T-helper 17 cell (primary cell): ENCODE measurements at places on chromosomes 3 and 15. TPM values are rescaled to one million over a fixed set of nuclear protein-coding genes. Genes with fewer than 3 reads are reported as not detected.

DNA sequence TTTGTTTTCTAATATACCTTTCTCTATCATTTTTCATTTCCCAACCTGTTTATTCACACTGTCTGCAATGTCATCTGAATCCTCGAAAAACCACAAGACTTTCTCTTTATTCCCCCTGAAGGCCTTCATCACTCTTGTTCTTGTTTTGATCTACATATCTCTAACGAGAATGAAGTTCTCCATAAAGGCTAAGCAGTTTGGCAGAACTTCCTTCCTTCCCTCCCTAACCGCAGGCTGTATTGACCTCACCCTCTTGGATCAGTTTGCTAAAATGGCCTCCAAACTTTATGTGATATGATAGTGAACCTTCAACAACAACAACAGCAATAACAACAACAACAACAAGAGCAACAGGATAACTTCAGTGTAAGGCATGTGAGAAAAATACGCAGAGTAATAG, 392.8 kb downstream of the TIGIT start:
- no peak for DNase-seq

DNA sequence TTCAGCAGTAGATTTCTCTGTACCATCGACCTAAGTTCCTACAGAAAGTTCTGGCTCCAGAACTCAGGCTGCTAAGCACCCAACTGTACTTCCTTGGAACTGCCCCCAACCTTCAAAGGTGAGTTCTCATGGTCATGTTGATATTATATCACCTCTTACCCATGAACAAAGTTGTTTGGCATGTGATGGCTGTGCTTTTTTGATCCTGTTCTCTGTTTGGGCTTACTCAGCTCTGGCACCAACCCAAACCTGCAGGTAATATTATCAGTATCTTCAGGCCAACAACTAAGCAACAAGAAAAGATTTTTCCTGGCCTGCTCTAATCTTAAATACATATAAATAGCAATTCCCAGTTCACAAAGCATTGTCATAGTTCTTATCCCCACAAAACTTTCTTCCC, 318.7 kb upstream of the LMCD1 start:
- no peak for DNase-seq

LINGO1 gene
- total RNA-seq: not detected

- DNase-seq: no peak
Observed at GRCh38 chr3:8983591-8983990, 20.3 kb upstream of the RAD18 start.

- no peak for DNase-seq
Observed at GRCh38 chr15:29889542-29890329, 67.5 kb upstream of the TJP1 start.

ISG20 gene
- total RNA-seq: 141 TPM

DNA sequence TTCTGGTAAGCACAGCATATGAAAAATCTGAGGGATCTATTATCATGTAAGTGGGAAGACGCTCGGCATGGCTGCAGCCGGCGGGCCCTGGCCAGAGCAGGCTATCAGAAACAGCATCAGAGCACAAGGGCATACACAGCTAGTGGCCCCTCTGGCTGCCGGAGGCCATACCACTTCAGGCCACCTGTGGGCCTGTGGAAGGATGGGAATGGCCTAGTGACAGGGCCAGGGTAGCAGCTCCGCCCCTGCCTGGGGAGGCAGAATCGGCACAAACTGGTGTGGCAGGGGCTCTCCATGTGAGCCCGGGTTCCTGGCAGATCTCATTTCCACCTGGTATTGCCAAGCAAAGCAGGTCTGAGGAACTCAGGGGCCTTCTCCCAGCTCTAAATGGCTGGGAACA, 46.4 kb downstream of the SH3BP5 start:
- DNase-seq: no peak

- no peak for DNase-seq
Observed at GRCh38 chr15:63072023-63072650, 29.6 kb downstream of the TPM1 start.

MRPL47 gene
- 25.6 TPM for total RNA-seq

DNA sequence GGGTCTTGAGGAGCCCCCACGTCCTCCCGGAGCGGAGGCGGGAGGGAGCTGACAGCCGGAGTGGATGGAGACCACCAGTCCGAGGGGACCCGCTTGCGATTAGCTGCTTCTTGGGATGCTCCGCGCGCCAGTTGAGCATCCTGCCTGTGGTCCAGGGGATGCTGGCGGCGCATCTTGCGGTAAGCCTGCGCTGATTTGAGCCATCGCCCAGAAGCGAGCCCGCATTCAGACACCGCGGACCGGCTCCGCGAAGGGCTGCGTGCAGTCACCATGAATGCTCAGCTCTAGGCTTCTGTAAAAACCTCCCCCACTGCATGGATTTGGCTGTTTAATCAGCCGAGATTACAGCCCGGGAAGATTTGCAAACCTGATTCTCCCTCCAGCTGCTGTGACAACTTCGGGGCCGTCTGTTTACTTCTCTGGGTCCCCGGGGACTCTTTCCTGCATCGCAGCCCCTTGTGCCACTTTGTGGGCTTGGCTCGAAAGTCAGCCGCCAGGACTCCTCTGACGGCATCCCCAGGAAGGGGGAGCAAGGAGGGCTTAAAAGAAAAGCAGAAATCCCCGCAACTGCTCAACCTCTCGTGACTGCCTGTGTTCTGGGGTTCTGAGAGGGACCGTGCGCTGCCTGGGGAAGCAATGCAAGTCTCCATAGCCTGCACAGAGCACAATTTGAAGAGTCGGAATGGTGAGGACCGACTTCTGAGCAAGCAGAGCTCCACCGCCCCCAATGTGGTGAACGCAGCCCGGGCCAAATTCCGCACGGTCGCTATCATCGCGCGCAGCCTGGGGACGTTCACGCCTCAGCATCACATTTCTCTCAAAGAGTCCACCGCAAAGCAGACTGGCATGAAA, 171.1 kb downstream of the KCNAB1 start:
- DNase-seq: no peak

GRCh38 chr15:73650416-73651126, 17.4 kb upstream of the NPTN start:
- no peak for DNase-seq

SLC12A1 gene
- not detected for total RNA-seq

DNA sequence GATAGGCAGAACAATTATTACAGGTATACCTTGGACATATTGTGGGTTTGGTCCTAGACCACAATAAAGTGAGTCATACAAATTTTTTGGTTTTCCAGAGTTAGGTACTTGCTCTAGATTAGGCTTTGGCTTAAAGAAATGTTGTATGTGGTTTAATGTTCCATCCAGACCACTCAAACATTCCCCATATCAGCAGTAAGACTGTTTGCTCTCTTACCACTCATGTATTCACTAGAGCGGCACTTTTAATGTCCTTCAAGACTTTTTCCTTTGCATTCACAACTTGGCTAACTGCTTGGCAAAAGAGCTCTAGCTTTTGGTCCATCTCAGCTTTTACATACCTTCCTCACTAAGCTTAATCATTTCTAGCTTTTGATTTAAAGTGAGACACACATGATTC, 250.5 kb upstream of the SETMAR start:
- DNase-seq: no peak

C3orf70 gene
- total RNA-seq: 0.08 TPM

RPL39L gene
- 5.8 TPM for total RNA-seq

DNA sequence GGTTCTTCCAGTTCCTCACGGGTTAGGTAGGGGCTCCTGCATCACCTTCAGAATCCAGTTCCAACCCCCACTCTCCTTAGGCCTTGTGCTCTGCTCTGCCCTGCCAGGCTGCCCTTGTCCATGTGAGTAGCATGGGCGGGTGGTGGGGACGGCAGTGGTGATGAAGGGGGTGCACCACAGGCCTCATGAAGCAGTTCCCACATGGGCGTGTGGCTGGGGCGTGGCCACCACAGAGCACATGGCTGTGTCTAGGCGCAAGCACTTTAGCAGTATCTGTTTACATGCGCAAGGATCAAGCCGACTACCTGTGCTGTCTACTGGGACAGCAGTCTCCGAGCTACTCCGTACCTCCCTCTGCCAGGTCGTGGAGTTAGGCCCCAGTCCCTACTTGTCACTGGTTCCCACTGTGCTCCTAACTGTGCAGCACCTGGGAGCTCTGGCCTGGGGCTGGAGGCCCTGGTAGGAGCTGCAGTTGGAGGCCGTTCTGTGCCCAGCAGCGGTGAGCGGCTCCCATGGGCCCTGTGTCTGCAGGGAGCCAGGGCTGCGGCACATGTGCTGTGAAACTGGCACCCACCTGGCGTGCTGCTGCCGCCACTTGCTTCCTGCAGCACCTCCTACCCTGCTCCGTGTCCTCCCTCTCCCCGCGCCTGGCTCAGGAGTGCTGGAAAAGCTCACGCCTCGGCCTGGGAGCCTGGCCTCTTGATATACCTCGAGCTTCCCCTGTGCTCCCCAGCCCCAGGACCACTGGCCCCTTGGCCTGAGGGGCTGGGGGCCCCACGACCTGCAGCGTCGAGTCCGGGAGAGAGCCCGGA, 53.5 kb downstream of the PLXNA1 start:
- DNase-seq: no peak

GRCh38 chr3:178947738-178948137, 123.9 kb downstream of the ZMAT3 start:
- DNase-seq: no peak

GRCh38 chr3:38585791-38586420, 63.6 kb downstream of the SCN5A start:
- DNase-seq: no peak

- DNase-seq: no peak
Observed at GRCh38 chr3:37680401-37680800, 181.3 kb upstream of the CTDSPL start.

GRCh38 chr3:43211681-43212080, 74.7 kb upstream of the SNRK start:
- DNase-seq: no peak

- no peak for DNase-seq
Observed at GRCh38 chr15:51318382-51319150, 19.8 kb downstream of the CYP19A1 start.

ANKRD63 gene
- not detected for total RNA-seq

CCR3 gene
- 0.23 TPM for total RNA-seq

DNA sequence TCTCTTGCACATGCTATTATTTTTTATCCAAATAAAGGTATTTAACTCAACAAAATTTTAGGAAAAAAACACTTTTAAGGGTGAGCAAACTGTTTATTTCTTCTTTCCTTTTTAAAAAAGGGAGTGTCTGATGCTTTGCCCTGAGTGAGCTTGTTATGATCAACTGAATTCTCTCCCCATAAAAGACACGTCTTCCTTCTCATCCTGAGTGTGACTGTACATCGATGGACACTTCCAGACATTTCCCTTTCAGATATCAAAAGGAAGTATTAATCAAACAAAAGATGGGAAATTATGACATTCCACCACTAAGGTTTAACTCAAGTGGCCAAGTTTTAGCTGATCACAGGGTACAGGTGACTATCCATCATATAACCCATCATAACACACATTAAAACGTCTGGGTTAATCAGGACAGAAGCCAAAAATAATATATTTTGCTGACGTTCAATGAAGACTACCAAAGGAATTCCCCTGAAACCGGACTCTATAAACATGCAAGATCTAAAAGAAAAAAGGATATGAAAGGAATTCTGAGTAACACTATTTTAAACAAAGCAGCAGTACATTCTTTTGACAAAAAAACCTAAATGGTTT, 354.8 kb downstream of the MECOM start:
- no peak for DNase-seq

DNA sequence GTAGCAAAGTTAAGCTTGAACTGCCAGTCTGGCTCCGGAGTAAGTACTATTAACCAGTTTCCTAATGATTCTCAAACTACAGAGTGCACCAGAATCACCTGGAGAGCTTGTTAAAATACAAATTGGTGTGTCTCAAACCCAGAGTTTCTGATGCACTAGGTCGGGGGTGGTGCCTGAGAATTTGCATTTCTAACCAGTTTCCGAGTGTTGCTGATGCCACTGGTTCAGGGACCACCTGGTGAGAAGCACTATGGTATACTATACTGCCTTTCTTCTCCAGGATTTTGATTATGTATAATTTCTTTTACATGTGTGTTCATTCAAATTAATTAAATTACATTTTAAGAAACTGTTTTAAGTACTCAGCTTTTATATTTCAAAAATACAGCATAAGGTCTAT, 48.8 kb upstream of the PLSCR5 start:
- DNase-seq: no peak

DNA sequence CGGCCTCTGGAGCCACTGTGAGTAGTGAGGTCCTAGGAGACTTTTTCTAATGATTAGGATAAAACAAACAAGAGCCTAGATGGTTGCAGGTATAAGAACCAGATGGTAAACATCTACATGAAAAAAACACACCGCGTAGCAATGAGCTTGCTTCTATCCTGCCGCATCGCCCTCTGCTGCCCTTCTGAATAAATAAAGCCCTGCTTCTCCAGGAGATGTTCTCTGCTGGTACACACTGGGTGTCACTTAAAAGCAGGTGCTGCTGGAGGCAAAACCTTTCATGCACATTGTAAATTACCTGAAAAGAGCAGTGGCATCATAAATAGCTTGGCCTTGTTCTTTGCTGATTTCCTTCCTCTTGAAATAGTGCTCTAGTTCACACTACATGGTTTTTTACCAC, 164.4 kb upstream of the TOPAZ1 start:
- DNase-seq: no peak

TGM4 gene
- not detected for total RNA-seq

DNA sequence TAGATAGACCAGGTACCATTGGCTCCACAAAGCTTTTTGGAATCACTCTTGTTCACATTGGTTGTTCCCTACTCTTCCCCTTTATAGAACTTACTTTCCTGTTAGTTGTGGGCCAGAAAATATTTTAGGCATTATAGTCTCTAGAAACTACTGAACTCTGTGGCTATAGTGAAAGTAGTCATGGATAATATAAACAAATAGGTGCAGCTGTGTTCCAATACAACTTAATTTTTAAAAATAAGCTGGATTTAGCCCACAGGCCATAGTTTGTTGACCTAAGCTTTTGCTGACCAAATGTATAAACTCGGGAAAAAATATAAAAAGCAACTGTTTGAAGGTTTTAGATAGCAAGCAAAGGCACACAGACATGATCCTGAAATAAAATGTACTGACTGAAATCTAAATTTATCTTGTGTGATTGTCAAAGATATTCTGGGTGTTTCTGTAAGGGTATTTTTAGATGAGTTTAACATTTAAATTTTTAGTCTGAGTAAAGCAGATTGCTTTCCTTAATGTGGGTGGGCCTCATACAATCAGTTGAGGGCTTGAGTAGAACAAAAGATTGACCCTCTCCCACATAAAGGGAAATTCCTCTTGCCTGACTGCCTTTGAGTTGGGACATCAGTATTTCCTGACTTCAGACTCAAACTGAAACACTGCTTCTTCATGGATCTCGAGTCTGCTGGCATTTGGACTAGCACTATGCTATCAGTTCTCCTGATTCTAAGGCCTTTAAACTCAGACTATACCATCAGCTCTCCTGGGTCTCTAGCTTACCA, 13.2 kb downstream of the IQCB1 start:
- no peak for DNase-seq

TICRR gene
- total RNA-seq: 0.21 TPM
